NAMALWA (cell line): ENCODE measurements at places on chromosomes 1 and 21.

- DNase-seq = no peak
These were observed 145.1 kb downstream of the CASZ1 start for GRCh38 chr1:10651389-10651766.

DNA sequence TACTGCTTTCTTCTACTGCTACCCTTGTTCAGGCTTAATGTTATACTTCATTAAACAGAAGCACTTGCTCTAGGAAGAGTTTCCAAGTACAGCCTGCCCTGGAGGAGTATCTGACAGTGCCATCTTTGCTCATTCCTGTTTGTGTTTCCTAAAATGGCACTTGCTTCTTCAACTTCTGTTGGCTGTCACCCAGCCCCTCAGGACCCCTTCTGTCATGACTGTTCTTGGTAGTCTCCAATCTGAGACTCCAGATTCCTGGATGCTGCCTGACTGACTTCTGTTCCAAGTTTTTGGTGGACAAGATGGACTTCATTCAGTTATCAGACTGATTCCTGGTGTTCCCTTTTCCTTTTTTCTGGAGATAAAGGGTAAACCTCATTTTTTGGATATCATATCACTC, 104.1 kb downstream of the SLC35F3 start:
- DNase-seq = no peak

GRCh38 chr1:178109348-178110143, 15.6 kb downstream of the RASAL2 start:
- DNase-seq = no peak

GRCh38 chr1:7527733-7528045, 243.4 kb upstream of the VAMP3 start:
- no peak for DNase-seq

- DNase-seq = no peak
These were observed 118.3 kb downstream of the GALNT2 start for GRCh38 chr1:230185076-230186001.

DNA sequence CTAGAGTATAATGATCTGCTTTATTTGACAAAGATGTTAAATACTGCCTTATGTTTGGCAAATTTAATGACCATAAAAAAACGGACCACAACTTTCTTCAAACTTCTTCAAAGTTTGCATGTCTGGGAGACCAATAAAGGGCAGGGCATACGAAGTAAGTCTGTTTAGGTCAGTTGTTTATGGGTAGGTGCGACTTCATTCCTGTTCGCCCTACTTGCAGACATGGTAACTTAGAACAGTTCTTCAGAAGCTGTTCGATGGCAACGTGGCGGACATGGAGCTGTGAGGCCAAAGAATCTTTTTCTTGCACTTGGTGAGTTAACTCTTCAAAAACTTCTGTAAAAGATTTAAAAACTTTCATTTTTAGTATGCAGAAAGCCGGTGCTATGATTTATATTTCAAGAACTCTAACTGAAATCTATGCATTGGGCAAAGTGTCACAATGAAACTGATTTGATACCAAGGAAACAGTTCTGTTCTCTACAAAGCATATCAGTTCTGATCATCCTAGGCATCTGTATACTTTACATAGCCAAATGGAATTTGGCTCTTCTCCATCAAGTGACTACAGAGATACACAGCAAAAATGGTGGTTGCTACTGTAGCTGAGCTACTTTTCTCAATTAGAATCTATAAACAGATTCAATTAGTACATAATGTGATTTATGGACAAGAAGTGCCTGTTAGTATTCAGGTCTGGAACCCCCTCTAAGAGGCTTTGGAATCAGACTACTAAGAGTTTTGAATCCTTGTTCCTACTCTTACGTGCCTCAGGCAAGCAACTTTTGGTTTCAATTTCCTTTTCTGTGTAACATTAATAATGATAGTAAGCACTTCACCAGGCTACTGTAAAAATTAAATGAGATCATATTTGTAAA, 25.7 kb downstream of the C21orf91 start:
- DNase-seq = peak; percentile 26

GRCh38 chr1:233295237-233295974, at the start of gene PCNX2:
Gene PCNX2 (minus strand): TSS chr1:233295725. CDS start chr1:233295478, 247 bp downstream.
- DNase-seq = no peak
